ENCODE measurements at places on chromosomes 16 and 17.

DNA sequence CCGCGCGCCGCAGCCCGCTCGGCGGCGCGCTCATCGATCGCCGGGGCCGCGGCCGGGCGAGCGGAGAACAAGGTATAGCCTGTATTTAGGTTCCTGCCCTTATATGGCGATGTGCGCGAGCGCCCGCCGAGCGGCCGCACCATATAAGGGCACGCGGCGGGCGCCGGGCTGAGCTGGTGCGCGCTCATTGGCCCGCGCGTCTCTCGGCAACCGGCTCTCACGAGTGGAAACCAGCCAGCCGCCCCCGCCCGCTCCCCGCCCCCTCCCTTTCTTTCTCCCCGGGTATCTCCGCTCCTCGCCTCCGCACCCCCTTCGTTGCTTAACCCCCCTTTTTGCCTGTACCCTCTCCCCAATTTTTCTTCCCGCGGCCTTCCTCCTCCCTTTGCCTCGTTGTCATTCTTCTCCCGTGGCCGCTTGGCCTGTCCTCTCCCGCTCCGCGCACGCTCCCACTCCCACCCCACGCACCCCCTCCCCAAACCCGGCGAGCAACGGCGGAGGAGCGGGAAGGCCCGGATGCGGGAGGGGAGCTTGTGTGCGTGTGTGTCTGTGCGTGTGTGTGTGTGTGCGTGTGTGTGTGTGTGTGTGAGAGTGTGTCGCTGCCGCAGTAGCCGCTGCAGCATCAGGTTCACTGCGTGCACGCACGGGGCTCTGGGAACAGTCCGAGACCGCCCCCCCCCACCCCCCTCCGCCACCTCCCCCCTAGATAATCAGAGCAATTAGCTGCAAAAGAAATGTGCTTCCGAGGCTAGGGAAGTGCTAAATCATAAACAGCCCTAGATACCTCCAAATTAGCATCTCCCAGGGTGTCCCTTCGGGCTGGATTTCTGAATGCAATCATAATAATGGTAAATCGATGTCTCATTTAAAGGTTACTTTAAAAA, 13.5 kb upstream of the CBX8 start:
- DNase-seq: peak; percentile 78

DNA sequence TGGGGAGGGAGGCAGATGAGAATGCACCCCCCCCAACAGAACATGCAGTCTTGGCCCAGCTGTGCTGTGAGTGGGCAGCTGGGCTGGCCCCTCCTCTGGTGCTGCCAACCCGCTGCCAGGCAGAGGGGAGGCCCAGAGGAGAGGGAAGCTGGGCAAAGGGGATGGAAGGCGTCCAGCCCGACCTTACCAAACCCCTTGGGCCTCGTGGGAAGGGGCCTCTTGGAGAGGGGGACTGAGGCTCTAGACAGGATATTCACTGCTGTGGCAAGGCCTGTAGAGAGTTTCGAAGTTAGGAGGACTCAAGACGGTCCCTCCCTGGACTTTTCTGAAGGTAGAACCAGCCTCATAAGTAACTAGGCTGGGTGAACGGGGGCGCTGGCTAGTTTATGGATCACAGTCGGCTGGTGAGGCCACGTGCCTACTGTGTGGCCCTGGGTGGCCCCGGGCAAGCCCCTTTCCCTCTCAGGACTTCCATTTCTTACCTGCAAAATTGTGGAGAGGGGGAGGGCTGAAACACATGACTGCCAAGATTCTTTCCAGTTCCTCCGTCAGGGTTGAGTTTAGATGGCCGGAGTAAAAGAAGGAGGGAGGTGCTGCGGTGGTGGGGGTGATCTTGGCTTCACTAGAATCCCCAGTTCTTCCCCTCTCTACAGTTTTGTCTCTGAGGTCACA, 857 bp upstream of the STAT5A start:
- peak; percentile 59 for DNase-seq

GRCh38 chr16:67936124-67936879, at the start of gene PSMB10:
PSMB10 (minus strand) TSS chr16:67936850; CDS start chr16:67936749, 101 bp downstream.
- no peak for DNase-seq

DNA sequence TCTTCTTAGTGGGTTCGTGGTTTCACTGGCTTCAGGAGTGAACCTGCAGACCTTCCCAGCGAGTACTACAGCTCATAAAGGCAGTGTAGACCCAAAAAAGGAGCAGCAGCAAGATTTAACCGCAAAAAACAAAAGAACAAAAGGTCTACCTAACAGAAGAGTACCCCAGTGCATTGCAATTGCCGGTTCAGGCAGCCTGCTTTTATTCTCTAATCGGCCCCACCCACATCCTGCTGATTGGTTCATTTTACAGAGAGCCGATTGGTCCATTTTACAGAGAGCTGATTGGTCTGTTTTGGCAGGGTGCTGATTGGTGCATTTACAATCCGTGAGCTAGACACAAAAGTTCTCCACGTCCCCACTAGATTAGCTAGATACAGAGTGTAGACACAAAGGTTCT, 2.0 kb upstream of the ARRB2 start:
- peak; percentile 52 for DNase-seq

DNA sequence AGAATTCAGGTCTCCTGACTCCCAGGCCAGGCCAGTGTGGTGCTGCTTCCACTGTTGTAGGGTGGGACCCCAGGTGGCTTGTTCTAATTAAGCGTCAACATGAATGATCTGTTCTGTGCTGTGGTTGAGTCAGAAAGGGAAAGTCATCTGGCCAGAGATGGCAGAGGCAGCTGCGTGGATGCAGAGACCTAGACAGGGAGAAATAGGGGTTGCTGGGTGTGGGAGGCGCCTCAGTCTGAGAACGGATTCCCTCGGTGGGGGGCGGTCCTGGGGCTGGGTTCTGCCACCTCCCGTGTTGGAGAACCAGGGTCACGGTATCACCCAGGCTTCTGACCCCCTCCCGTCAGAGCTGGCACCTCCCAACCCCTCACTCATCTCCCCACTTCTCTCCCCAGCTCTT, 5.6 kb downstream of the FBRS start:
- no peak for DNase-seq

DNA sequence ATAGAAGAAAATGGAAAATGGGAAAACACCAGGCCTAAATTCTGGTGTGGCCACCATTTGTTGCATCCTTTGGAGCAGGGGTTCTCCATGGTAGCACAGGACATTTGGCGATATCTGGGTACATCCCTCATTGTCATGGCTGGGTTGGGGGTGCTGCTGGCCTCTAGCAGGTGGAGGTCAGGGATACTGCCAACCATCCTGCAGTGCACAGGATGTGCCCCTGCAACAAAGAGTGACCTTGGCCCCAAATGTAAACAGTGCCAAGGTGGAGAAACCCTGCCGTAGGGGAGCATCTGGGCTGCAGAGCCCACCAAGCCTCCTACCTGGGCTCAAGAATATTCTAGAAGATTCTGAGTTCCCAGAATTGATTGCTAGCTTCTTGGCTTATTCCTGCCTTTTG, 27.5 kb downstream of the NKD1 start:
- no peak for DNase-seq

GRCh38 chr17:76827736-76828135, 40.5 kb upstream of the MGAT5B start:
- DNase-seq: no peak

DNA sequence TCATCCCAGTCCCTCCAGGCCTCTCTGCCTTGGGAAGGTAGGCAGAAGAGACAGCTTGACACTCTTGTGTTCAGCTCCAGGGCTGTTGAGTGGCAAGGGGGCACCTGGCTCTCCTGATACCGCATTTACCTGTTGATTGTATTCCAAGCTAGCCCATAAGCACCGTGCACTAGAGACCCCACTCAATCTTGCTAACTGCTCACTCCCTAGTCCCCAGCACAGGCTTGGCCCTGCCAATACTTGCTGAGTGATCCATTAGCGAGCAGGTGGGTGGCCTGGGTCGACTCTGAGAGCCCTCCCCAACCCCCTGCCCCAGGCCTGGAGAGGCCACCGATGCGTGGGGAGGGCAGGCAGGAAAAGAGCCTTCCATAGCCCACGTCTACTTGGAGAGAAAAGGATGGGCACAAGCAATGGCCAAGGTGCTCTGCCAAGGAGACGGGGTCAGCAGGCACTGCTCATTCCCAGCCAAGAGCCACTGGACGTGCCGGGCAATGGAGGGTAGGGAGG, 29.5 kb downstream of the FA2H start:
- no peak for DNase-seq

- no peak for DNase-seq
Measured at GRCh38 chr16:68406458-68407152, 41.7 kb downstream of the SMPD3 start.

- DNase-seq: no peak
Measured at GRCh38 chr16:71853413-71853812, 7.6 kb downstream of the ATXN1L start.

- no peak for DNase-seq
Measured at GRCh38 chr16:15811481-15812400, 45.1 kb downstream of the MYH11 start.

DNA sequence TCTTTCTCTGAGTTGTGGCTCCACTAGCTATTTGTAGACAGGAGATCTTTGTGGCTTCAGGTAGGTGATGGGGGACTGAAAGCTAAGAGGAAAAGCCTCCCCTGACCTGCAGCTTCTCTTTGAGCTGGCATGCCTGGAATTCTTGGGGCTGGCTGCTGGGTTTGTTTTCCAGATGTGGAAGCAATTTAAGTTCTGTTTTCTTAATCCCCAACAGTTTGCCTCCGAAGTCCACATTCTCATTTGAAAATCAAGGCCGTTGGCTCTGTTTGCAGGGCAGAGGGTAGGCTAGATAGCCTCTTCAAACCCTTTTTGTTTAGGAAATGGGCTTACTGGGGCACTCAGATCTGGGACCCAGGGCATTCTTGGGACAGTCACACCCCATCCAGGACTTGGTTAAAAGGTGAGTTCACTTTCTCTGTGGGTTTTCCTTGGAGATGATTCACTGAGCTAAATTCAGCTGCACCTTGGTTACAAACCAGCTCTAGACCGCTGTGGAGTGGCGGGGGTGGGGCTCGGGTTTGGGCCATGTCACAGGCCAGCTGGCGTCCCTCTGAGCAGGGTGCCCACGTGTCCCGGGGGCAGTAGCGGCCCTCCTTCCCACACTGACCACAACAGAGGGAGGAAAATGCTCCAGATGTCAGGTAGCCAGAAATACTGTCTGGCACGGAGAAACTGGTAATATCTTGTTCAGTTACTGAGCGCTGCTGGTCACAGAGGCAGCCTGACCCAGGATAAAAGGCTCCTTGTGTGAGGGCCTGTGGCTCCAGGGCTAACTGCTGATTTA, 108.5 kb downstream of the RAB11FIP4 start:
- DNase-seq: no peak

- peak; percentile 41 for DNase-seq
Measured at GRCh38 chr16:11396241-11397048, 51.2 kb downstream of the RMI2 start.

GRCh38 chr16:19389246-19389645, 28.4 kb upstream of the TMC5 start:
- DNase-seq: no peak

DNA sequence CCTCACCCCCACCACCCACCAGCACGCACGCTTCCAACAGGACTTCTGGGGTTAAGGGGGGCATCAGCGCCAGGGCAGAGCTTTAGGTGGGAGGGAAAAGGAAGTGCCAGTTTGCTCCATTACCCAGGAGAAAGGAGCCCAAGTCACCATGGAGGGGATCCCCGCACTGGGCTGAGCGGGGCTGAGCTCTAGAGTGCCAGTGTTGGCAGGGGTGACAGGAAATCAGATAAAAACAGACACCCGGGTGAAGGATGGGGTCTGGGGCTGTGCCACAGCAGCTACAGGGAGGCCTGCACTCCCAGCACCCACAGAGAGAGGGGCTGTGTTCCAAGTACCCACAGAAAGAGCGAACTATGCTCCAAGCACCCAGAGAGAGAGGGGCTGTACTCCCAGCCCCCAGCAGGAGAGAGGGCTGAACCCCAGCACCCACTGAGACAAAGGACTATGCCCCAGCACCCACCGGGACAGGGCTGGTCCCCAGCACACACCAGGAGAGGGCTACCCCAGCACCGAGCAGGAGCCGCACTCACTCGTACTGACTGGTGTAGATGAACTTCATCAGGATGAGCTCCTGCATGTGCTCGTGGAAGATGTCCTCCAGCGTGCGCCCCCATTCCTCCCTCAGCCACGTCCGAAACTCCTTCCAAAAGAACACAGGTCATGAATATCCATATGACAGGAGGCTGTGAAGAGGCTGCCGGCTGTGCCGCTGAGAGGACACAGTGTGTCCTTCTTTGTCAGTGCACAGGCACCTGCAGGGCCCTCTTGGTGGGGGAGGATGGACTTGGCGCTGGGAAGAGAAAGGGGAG, 18.6 kb upstream of the C16orf95 start:
- no peak for DNase-seq

- no peak for DNase-seq
Measured at GRCh38 chr17:10062691-10063385, 135.6 kb downstream of the GAS7 start.

DNA sequence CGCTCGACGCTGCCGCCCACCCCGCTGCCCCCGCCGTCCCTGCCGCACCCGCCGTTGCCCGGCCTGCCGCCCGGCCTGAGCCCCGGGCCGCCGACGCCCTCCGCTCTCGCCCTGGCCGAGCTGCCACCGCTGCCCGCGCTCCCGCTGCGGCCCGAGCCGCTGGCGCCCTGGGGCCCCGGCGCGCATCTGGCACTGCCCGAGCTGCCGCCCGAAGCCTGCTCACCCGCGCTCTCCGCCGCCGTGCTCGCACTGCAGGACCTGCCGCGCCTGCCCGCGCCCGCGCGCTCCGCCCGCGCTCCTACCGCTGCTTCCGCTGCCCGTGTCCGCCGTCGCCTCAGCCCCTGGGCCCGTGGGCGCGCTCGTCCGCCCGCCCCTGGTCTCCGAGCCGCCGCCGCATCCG, 8.4 kb upstream of the CLDN9 start:
- no peak for DNase-seq

- no peak for DNase-seq
Measured at GRCh38 chr17:55089256-55089655, 120.7 kb downstream of the STXBP4 start.

- no peak for DNase-seq
Measured at GRCh38 chr17:17508019-17508535, 11.9 kb upstream of the RASD1 start.

GRCh38 chr16:4690946-4691665, 2.3 kb upstream of the NUDT16L1 start:
- DNase-seq: no peak

- DNase-seq: no peak
Measured at GRCh38 chr17:31398381-31399311, 7.2 kb downstream of the RAB11FIP4 start.

Measured in CD8-positive, alpha-beta memory T cell (primary cell).